ENCODE measurements at places on chromosomes 7 and 10.

GRCh38 chr10:88901206-88901983 lies 21.4 kb downstream of the STAMBPL1 start:
- no peak for DNase-seq

GRCh38 chr10:74685564-74685963 lies 140.8 kb upstream of the KAT6B start:
- no peak for DNase-seq

DNA sequence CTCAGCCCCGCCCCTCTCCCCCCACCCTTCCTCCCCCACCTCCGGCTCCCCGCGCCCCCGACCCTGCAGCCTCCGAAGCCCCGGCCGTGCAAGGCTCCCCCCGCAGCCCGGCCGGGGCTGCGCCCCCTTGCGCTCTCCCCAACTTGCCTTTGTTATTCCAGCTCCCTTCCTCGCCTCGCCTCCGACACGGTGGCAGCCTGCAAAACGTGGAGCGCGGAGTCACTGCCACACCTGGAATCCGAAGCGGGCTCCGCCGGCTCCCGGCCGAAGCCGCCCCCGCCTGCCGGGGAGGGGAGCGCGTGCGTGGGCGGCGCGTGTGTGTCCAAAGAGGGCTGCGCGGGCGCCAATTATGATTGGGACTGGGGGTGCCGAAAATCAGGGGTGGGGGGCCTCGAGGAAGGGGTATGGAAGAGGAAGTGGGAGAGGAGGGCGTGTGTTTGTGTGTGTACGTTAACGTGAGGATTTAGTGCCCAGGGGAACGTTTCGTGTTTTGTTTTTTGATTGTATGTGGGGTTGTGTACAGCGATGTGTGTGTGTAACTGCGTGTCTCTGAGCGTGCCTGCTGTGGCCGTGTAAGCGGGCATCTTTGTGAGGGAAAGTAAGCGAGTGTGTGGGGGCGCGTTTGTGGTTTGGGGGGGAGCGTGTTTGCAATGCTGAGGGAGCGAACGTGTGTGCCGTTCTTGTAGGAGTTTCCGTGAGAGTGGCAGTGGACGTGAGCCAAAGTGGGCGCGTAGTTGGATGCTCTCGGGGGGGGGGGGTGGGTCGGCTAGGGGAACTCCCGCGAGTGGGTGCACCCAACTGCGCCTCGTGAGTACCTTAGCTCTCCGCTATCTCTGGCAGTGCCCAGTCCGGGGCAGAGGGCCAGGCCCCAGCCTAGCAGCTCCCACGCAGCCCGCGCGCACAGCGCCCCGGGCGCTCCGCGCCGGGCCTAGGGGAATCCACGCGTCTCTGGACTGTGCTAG lies 1.2 kb upstream of the ZMIZ1 start:
- peak; percentile 63 for DNase-seq

DNA sequence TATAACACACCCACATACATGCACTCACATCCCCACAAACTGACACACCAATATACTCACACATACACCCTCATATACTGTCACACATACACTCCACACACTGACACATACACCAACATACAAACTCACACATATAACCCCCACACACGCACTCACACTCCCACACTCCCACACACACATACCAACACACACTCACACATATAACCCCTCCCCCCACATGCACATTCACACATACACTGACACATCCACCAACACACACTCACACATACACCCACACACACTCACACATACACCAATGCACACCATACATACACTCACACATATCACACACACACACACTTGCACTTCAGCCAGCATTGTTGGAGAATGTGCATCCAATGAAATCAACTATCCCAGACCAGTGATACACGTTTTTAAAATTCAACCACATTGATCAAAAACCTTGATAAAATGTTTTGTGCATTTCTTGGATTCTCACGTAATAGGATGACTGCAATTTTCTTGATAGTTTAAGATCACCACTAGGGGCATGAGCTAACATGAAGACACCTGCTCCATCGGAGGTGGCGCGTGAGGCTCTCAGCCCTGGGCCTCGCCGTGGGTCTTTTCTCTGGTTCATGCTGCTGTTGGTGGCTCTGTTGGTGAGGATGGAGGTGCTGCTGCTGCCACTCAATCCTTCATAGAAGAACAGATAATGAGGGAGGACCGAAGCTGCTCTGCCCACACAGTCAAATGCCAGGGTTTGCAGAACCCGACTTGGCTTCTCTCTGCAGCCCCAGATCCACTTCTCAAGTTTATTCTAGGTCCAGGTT lies 32.1 kb upstream of the CHST15 start:
- no peak for DNase-seq

GRCh38 chr10:35375091-35375765 lies 38.9 kb downstream of the CCNY start:
- DNase-seq = no peak

GRCh38 chr7:17041324-17041723 lies 159.5 kb upstream of the AGR3 start:
- DNase-seq = no peak

GRCh38 chr7:40468891-40469864 lies 334.4 kb downstream of the SUGCT start:
- no peak for DNase-seq

DNA sequence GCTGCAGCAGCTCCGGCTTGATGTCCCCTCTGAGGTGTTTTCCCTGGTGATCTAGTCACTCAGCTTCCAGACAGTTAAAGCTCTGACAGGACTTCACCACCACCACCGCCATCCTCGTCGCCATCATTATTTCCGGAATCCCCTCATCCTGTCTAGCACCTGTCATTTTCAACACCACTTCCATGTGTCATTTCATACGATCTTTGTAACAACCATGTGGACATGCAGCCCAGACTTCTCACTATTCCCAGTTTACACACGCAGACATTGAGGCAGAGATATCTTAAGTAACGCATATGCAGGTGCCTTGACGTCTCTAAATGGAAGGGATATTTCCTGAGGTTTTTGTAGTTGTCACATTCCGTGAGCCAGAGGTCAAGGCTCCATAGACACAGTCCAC lies 530.6 kb upstream of the FOXK1 start:
- no peak for DNase-seq

DNA sequence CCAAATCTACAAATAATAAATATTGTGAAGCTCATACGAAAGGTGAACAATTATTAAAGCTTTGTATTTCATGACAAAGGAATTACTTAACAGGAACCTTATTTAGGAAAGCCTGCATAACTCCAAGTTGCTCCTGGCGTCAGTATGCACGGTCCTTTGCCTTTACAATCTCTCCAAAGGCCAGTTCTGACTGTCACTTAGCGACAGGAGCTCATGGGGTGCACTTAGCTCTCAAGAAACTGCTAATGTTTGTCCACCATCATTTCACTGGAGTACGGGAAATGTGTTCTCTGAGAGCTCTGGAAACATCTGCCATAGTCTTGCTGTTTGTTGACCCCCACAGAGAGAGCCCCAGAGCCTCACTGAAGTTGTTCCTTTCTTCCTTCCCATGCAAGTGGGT lies 781.5 kb upstream of the POM121L12 start:
- no peak for DNase-seq

- no peak for DNase-seq
Measured at GRCh38 chr7:137434530-137434929, 91.0 kb upstream of the PTN start.

DNA sequence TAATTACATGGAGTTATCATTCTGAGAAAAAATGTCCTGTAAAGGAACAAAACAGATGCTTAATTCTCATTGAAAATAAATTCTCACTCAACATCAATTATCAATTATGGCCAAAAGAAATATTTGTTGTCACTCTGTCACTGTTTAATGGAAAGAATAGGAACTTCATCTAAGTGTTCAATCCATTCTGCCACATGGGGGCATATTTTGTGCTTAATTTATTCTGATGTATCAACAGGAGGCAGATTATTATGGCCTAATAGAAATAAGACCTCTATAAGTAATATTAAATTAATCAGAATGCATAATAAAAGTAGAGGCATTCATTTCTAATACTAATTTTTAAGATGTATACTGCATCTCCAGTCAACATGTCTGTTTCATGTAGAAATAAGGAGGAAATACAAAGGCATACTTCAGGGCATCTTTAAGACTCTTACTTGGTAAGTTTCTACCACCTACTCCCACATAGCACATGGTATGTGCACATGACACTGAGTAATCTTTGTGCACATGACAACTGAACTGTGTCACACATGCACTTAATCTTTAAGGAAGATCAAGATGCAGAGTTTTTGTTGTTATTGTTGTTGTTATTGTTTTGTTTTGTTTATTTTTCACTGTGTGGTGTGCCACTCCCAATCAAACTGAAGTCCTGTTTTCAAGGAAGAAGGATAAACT lies 420.4 kb upstream of the SEMA3A start:
- no peak for DNase-seq

DNA sequence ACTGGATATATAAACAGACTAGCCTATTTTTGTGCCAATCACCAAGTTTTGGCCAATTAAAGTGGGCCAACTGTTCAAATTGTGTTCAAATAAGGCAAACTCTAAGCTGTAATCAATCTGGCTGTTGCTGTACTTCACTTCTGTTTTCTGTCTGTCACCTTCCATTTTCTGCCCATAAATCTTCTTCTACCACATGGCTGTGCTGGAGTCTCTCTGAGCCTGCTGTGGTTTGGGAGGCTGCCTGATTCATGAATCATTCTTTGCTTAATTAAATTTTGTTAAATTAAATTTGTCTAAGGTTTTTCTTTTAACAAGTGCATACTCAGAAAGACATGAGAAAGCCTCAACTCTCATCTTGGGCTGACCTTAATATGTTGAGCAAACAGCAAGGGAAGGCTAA lies 172.6 kb upstream of the VIPR2 start:
- no peak for DNase-seq

- DNase-seq = peak; percentile 73
Measured at GRCh38 chr10:119315128-119316001, 108.0 kb downstream of the GRK5 start.

- no peak for DNase-seq
Measured at GRCh38 chr7:121167971-121168370, 160.8 kb upstream of the WNT16 start.

GRCh38 chr7:124349443-124349842 lies 316.6 kb upstream of the TMEM229A start:
- DNase-seq = no peak

DNA sequence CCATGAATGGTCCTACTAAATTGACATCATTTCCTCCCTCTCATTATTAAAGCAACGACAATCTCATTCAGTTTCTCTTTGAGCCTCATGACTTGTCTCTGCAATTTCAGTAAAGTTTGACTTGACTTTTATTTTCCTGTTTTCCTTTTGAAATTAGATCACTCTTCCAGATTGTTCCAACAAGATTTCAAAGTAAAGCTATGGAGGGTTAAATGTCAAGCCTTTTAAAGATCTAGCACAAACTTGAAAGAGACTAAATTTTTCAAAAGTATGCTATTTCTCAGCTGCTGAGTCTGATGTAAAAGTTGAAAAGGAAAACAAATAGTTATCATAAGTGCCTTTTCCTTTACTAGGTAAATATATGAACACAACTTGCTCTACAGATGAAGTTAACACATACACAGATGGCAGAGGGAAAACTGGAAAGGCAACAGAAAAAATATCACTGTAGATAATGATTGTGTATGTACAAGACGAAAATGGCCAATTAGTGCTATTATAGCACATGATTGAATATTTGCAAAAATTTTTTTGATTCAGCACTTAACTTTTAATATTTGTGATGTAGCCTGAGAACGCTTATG lies 200.6 kb downstream of the WDR11 start:
- DNase-seq = no peak

DNA sequence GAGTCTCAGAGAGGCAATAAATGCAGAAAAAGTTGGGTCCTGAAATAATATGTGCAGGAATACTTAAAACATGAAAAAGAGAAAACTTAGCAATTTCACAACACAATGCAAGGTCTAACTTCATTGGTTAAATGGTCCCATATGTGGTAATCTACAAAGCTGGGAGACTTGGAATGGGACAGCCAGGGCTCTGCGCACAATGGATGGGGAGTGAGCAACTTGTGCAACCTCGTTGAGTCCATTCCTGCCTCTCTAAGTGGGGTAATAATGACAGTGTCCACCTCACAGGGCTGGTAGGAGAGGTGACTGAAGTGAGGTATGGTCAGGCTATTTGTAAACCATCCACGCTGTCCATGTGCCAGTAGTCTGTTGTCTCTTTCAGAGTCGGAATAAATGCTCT lies 11.8 kb upstream of the EMX2 start:
- DNase-seq = no peak

- DNase-seq = no peak
Measured at GRCh38 chr7:151312831-151313809, 28.5 kb upstream of the NUB1 start.

- no peak for DNase-seq
Measured at GRCh38 chr7:99235925-99236324, 28.0 kb upstream of the KPNA7 start.

- DNase-seq = no peak
Measured at GRCh38 chr7:5315761-5316160, 33.0 kb downstream of the SLC29A4 start.
